ENCODE measurements at places on chromosomes 2 and 18.

DNA sequence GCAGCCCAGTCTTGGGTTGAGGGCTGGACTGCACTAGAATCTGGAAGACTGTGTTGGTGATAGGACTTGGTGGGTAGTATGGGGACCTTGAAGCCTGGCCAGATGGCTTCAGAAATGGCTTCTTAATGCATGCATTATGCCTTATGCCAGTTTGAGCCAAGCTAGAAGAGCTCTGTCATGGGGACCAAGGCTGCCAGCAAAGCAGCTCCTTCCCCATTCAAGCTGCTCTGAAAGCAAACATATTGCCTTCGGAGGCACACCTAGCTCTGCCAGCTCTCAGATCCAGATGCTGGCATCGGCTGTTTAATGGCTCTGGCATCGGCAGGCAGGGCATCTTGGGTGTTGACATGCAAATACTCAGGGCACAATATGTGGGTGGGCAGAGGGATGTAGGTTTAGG lies 59.0 kb upstream of the IGFBP5 start:
- DNase-seq, result no peak

GRCh38 chr2:151159109-151159662 lies 102.5 kb downstream of the RBM43 start:
- DNase-seq, result no peak

DNA sequence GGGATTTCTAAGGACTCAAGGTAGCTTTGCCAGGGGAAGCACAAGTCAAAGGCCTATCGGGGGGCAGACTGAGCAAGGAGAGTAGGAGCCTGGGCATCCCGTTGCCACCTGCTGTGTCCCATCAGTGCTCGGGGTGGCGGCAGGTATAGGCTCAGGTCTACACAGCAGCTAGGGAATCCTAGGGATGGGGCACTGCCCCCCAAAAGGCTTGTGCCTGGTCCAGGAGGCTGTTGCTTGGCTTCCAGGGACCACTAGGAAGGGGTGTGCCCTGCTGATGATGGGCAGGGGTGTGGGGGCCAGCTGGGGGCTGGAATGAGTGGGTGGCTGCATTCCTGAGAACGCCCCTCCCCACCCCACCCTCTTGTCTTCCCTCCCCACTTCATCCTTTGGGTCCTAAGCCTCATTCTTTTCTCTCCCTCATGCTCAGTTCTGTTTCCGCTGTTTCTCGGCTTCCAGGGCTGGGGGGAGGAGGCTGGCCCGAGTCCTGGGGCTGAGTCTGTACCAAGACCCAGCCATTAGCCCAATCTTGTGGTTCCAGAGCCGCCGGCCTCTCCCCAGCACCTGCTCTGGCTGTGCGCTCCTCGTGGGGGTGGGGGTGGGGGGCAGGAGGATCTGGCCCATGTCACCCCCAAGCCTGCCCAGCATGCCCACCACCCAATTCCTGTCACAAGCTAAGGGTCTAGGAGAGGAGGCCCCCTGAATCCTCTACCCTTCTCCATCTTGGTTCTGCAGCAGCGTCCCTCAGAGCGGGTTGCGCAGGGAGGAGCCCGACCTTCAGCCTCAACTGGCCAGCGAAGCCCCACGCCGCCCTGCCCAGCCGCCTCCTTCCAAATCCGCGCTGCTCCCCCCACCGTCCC lies 12.8 kb downstream of the SPEG start:
- no peak for DNase-seq

GRCh38 chr18:7198326-7198725 lies 32.6 kb upstream of the LRRC30 start:
- DNase-seq, result no peak

- no peak for DNase-seq
These were observed 372.2 kb upstream of the SMIM21 start for GRCh38 chr18:75799449-75800330.

GRCh38 chr2:139585101-139585500 lies 804.9 kb upstream of the NXPH2 start:
- no peak for DNase-seq

DNA sequence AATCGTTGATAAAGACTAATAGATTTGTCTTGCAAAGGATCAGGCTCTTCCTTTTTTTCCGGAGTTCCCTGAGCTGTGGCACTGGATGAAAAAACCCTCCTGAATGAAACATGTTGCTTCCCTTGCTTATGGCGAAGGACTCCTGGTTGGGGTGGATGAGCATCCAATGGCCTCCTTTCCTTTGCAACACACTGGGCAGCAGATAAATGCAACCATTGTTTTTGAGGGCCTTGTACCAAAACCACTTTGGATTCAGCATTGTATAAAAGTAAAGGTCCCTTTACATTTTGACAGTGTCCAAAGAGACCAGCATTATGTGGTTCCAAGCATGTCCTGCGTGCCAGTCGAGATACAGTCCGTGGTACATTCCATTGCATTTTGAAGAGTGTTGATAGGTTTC lies 44.7 kb downstream of the FAM210A start:
- DNase-seq, result no peak

- no peak for DNase-seq
These were observed 11.1 kb downstream of the SLC8A1 start for GRCh38 chr2:40440835-40441234.

DNA sequence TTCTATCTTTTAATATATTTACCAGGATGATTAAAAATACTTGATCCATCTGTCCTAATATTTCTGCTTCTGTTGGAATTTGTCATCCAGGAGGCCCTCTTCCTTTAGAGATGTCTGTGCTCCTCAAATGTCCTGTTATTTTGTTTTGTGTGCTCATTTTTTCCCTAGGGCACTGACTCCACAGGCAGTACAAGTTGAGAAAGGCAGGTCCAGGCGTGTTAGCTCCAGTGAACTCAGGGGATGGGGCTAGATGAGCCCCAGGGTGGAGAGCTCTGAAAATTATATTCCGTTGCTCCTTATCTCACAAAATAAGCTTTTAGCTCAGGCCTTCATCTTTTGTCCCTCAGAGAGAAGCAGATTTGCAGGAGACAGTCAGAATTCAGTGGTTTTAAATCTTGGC lies 105.7 kb downstream of the SLC4A3 start:
- DNase-seq, result no peak

DNA sequence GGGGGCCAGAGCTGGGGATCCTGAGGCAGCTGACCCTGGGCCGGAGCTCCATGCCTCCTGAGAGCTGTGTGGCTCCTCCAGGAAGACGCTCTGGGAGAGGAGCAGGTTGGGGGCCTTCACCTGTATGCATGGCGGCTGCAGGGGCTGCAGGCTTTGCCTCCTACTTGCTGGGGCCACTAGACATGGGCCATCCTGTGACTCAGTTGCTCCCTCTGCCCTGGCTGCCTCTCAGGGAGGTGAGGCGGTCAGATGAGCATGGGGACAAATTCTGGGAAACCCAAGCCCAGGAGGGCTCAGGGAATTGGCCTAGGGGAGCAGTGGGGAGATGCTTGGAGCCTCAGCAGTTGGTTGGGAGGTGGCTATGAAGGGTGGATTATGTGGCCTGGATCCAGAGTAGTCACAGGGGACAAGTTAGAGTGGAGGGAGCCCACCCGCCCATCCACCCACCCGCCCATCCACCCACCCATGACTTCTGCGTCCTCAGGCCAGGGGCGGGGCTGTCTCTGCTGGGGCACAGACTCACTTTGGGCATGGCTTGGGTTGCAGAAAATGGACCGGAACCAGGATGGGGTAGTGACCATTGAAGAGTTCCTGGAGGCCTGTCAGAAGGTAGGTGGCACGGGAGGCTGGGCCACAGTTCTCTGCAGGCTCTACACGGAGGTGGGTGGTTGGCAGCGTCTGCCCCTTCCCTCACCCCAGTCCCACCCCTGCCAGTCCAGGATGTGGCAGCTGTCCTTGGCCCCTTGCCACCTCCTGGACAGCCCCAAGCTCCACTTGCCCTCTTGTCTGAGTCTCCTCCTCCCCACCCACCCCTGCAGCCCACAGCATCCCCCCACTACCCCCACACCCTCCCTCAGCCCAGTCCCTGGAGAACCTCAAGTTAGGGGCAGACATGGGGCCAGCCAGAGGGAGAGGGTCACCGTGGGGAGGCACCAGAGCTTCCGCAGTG lies 19.5 kb upstream of the FAHD2A start:
- DNase-seq, result no peak

GRCh38 chr2:178195390-178196166 lies 1.3 kb downstream of the OSBPL6 start:
- no peak for DNase-seq

DNA sequence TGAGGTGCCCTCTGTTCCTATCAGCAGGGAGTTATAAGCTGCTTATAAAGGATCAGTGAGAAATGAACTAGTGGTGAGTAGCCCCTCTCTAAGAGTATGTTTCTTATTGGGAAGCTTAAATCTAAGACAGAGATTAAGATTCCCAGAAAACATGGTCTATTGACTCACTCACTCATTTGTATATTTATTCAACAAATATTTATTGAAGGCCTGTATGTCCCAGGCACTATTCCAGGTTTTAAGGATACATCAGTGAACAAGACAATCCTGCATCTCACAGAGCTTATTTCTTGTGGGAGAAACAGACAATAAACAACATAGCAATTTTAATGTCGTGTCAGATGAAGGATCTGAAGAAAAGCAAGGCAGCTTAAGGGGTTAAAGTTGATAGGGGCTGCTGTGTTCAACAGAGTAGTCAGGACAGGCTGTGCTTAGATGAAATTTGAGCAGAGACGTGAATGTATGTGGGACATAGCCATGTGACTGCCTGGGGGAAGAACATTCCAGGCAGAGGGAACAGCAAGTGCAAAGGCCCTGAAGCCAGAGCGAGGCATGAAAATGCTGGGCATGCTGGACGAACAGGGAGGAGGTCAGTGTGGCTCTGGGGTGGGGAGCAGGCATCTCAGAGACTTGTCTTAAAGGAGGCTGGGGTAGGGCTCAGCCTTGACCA lies 14.8 kb upstream of the PSD4 start:
- no peak for DNase-seq

DNA sequence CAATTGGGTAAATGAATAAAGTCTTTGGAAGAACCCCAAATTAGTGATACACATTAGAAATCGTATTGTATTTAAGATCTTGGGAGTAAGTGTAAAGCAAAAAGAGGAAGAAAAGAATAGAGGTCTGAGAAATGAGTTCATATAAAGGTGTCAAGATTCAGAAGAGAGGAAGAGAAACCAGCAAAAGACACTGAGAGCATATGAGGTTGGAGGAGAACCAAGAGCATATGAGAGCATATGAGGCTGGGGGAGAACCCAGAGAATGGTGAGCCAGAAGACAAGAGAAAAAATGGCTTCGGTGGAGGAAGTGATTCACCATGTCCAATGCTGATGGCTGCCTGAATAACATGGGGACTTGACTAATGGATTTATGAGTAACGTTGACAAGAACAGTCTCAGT lies 620.1 kb upstream of the GCFC2 start:
- DNase-seq, result no peak

GRCh38 chr2:152861349-152861942 lies 143.0 kb downstream of the ARL6IP6 start:
- peak; percentile 16 for DNase-seq

DNA sequence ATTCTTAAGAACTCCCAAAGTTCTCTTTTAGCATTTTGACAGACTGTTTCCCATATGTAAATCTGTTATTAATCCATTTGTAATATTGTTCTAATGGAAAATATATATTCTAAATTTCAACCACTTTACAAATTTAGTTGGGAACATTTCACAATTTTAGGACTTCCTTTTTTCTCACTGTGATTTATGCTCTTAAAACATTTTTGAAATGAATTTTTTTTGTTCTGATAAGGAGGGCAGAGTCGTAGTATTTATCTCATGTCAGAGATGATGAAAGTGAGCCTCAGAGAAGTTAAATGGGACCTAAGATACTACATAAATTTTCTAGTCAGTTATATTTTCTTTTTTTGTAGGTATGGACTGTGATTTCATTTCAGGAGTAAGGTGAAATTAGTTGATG lies 26.6 kb downstream of the RASGRP3 start:
- DNase-seq, result no peak

- no peak for DNase-seq
These were observed 28.2 kb downstream of the TUBB6 start for GRCh38 chr18:12336171-12336613.

DNA sequence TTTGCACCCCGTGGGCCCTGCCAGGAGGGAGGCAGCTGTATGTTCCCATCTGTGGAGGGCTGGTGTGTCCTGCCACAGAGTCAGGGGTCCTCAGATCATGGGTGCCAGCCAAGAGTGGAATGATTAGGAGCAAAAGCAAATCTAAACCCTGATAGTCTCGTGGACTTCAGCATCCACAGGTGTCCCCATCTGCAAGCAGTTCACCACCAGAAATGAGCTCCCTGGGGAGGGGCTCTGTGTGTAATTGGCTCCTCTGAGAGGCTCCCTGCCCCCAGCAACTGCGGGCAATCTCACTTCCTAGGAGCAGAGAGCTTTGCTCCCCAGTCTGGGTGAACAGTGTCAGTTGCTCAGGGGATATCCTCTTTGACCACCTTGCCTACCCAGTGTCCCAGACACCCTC lies 78.1 kb downstream of the HNRNPLL start:
- no peak for DNase-seq

DNA sequence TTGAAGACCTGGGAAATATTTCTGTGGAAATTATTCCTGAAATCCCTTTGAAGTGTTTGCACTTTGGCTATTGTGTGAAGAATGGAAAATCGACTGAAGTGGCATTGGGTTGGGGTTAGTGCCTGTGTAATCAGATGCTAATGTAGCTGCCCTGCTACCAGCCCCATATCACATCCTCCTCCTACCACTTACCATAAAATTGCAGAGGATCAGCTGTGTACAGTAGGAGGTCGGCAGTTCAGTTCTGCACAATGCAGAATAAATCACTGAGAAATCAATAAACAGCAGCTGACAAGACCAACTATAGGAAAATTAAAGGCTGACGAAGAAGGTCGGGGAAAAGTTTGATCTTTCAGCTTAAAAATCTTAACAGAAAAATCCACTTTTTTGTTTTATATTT lies 440.9 kb downstream of the PTPRM start:
- DNase-seq, result no peak

DNA sequence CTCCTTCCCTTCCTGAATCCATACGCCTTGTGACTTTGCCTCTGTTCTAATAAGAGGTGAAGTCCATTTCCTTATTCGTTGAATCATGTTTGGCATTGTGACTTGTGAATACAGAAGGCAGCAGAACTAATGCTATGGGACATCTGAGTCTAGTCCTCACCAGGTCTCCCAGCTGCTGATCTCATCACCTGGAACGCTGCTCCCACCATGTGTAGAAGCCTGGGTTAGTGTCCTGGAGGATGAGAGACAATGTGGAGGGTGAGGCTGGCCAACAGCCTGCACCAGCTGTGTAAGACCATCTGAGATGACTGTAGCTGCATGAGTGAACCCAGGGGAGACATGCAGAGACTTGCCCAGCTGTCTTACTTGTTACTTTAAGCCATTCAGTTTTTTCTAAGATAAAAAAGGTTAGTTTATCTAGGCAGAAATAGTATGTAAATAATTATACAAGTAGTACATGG lies 3.5 kb upstream of the HAAO start:
- DNase-seq, result no peak
